ENCODE measurements at places on chromosomes 2 and 18.

- DNase-seq: no peak
These were observed 745.0 kb upstream of the ACVR2A start for GRCh38 chr2:147099845-147100244.

DNA sequence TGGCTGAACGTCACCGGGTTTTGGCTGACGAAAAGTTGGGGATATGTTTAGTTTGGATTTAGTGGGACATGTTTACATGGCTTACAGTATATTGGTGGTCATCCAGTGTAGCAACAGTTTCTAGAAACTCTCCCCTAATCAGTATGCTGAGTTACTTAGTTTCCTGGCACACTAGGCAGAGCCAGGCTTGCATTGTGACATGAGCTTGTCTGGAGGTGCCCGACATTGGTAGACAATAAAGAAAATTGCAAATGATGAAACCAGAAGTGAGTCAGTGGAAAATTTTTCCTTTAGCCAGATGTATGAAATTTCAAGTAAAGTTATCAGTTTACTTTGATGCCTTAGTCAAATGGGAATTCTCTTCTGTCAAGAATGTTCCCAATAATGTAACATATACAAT is 276.1 kb downstream of the RDH14 start:
- no peak for DNase-seq

DNA sequence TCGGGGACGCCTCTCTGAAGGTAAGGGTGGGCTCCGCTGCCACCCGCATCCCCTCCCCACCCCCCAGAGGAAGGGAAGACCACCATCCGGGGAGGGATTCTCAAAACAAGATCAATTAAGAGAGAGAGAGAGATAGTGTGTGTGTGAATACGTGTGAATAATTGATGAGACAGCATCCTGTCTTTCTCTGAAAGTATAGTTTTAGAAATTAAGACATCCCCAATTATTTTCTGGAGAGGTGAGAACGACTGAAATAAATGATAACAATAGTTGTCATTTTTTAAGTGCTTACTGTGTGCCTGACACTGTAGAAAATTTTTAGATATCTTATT is 751 bp downstream of the IL18R1 start:
- DNase-seq: no peak

GRCh38 chr2:71695235-71696120 is 242.1 kb downstream of the DYSF start:
- DNase-seq: no peak

DNA sequence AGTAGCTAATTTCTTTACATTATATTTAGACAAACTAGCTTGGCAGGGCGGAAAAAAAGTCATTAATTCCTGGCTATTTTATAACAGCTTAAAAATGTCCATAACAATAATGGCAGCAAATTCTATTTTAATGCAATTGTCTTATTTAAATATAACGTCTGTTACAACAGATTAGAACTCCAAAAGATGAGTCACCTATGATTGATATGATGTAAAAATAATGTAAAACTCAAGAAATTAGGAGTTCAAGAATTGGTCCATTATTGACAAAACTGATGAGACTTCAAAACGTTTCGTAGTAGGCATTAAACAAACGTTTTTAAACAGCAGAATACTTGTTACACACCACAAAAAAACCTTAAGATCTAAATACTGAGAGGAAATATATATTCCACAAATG is 2.7 kb downstream of the XPO1 start:
- peak; percentile 38 for DNase-seq

DNA sequence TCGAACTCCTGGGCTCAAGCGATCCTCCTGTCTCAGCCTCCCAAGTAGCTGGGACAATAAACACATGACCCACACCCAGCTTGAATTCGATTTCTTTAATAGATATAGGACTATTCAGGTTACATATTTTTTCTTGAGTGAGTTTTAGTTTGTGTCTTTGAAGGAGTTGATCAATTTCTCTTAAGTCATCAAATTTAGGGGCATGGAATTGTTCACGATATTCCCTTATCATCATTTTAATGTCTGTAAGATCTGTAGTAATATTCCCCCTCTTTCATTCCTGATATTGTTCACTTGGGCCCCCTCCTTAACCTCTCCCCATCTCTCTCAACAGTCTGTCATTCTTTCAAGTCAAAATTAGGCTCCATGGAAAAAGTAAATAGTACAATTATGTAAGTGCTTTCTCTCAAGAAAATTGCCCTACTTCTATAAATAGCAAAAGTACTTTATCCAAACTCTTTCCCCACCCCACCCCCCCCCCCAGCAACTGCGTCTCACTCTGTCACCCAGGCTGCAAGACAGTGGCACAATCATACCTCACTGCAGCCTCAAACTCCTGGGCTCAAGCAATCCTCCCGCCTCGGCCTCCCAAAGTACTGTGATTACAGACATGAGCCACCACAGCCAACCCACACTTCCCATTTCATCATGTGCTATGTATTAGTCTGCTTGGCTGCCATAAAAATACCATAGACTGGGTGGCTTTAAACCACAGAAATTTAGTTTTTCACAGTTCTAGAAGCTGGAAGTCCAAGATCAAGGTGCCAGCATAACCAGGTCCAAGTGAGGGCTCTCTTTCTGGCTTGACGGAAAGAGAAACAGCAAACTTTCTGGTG is 20.1 kb downstream of the WDR33 start:
- no peak for DNase-seq

Measured in OCI-M1 (cell line).